ENCODE measurements at places on chromosomes 5 and 9.
A peak's percentile ranks its signal among the peaks of the same experiment; 100 is the strongest.

DNA sequence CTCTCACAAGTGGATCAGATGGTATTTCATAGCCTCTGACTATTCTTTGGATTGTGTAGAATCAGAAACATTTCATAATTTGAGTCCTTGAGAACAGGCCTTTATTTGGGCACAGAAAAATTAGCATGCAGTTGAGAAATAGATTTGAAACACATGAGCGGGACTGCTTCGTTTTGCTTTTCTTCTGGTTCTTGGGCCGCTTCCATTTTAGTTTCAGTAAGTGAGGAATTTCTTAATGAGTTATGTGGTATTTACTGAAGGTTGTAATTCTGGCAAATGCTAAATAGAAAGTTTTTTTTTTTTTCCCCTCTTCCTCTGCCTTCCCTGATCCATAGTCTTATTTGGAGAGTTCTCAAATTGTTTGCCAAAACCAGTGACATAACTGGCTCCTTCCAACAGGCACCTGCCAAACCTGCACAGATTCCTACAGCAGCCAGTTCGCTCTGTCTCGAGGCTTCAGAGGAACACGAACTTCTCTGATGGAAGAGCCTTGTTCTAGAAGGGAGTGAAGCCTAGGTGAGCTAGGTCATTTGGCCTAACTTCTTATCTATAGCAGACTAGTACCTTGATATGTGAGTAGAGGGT is 71.2 kb upstream of the SLC28A3 start:
- DNase-seq = no peak

DNA sequence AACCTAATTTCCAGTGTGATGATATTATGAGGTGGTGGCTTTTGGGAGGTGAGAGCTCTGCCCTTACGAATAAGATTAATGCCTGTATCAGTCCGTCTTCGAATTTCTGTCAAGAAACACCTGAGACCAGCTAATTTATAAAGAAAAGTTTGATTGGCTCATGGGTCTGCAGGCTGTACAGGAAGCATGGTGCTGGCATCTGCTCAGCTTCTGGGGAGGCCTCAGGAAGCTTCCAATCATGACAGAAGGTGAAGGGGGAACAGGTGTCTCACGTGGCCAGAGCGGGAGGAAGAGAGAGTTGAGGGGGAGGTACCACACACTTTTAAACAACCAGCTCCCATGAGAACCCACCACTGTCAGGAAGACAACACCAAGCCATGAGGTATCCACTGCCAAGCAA is 46.9 kb downstream of the C9orf50 start:
- DNase-seq = no peak

- DNase-seq = no peak
Observed at GRCh38 chr9:131385296-131385695, 8.6 kb upstream of the PRRC2B start.

DNA sequence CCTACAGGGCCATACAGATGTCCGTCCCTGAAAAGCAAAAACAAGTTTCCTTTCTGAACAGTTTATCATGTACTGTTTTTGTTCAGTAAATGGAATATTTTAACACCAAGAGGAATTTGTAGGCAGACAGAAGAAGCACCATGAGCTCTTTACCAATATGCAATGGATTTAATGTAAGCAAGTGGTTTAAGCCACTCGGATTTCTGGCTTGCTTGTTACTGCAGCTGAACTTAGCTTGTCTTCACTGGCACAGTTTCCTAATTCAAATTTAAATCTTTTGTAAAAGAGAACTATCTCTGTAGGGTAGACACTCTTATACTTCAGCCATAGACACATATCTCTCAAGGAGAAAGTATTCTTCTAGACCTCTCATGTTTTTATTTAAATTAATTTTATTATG is 12.7 kb upstream of the EBF1 start:
- DNase-seq = no peak

DNA sequence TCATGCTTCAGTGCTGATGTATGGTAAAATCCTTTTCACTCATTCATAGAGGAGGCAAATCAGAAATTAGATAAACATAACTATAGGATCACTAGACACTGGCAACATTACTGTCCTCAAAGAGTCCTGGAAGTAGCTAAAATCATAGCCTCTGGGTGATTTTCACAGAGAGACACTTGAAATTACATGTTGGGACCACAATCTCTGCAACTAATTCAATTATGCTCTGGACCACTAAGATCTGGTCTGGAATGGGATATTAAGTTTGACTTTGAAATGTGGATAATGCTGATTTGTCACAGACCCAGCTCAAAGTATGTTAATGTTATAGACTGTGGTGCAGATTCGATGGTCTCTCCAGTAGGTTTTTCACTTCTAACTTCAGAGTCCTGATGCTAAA is 214.6 kb upstream of the CCNH start:
- DNase-seq = no peak

DNA sequence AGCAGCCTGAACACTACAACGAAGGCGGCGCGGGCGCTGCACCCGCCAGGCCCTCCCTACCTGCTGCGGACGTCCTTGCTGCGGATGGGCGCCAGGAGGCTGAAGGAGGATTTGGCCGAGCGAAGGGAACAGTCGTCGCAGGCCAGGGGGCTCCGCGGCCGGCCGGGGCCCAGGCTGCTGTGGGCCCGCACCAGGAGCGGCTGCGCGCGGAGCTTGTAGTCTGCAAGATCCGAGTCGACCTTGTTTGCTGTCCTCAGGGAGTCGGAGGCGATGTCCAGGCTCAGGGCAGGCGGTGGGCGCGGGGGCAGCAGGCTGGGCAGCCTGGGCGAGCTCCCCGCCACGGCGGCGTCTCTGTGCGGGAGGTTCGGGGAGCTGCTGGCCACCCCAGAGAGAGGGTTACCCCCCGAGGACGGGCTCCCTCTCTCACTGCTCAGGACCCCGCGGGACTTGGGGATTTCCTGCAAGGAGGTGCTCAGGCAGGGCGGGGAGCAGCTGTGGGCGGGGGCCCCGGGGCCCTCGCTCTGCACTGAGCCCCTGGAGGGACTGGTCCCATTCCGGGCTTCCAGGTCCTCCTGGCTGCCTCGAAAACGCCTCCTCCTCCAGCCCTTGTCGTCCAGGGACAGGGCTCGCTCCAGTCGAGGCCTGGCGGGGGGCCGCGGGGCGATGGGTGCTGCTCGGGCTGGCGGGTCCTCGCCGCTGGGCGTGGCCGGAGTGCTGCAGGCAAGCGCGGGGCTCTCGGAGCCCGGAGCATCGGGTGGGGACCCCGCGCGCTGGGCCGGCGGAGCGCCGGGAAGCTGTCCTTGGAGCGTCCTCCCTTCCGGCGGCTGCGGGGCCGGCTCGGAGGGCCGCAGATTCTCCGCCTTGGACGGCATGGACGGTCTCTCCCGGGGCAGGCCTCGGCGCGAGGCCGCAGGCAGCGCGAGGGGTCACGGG is 831 bp downstream of the INPP5E start:
- DNase-seq = peak; percentile 41

- no peak for DNase-seq
Observed at GRCh38 chr9:3397766-3398165, 128.0 kb downstream of the RFX3 start.

- DNase-seq = no peak
Observed at GRCh38 chr9:108684288-108685025, 171.3 kb downstream of the ACTL7B start.

GRCh38 chr5:98638111-98638510 is 135.4 kb upstream of the RGMB start:
- no peak for DNase-seq

DNA sequence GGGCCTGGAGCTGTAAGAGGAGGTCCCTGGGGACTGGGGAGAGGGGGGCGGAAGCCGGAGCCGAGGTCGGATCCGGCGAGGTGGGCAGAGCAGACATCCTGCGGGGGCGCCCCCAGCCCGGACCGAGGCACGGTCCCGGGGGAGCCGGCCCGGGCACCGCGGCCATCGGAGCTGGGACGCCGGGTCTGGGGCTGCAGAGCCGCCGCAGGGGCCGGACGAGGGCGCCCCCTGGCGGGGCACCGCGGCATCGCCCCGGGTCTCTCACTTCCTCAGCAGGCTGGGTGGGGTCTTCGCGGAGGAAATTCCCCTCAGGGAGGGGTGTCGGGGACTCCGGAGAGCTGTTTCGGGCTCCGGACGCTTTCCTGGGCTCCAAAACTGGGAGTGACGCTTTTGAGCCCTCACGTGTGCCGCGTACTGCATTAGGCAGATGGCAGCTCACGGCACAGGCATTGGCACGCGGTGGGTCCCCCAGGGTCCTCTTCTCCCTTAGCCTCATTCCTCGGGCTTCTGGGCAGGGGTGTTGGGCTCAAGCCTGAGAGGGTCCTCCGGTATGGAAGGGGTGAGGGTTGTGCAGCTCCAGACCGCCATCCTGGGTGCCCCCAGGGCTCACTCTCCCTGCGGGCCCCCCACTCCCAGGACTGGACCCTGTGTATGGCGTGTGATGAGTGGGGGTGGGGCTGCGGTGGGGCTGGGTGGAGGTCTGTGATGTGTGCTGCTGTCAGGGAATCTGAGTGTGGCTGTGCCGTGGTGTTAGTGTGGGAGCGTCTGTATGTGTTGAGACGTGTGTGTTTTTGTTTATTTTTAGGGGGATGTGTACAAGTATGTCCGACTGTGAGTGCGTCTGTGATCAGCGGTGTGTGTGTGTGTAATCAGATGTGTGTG is 29.6 kb downstream of the LHX2 start:
- no peak for DNase-seq

DNA sequence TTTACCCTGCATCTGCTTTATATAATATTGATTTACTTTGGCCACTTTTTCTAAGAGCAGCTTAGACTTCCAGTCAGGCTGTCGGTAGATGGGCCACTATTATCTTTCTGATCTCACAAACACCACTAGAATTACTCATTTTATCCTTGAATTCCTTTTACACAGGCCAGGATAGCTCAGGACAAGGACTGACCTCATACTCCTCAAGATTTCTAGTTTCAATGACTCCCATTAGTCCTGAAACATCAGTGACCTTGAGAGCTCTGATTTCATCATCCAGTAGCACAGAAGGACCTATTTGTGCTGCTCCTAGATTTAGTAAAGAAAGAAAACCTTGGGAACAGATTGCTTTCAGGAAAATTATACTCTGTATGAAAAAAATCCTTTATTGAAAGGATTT is 727.9 kb upstream of the PTPRD start:
- DNase-seq = no peak

- no peak for DNase-seq
Observed at GRCh38 chr5:102823441-102823874, 68.4 kb downstream of the PAM start.

GRCh38 chr5:53211799-53212198 is 102.2 kb upstream of the MOCS2 start:
- no peak for DNase-seq

DNA sequence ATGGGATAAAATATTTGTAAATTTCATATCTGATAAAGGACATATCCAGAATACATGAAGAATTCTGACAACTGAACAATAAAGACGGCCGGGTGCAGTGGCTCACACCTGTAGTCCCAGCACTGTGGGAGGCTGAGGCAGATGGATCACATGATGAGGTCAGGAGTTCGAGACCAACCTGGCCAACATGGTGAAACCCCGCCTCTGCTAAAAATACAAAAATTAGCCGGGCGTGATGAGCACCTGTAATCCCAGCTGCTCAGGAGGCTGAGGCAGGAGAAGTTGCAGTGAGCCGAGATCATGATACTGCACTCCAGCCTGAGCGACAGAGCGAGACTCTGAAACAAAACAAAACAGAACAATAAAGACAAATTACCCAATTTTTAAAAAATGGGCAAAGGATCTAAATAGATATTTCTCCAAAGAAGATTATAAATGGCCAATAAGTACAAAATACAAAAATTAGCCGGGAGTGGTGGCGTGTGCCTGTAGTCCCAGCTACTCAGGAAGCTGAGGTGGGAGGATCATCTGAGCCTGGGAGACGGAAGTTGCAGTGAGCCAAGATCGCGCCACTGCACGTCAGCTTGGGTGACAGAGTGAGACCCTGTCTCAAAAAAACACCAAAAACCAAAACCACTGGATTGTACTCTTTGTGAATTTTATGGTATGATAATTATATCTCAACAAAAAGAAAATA is 9.6 kb upstream of the NSD1 start:
- DNase-seq = no peak

DNA sequence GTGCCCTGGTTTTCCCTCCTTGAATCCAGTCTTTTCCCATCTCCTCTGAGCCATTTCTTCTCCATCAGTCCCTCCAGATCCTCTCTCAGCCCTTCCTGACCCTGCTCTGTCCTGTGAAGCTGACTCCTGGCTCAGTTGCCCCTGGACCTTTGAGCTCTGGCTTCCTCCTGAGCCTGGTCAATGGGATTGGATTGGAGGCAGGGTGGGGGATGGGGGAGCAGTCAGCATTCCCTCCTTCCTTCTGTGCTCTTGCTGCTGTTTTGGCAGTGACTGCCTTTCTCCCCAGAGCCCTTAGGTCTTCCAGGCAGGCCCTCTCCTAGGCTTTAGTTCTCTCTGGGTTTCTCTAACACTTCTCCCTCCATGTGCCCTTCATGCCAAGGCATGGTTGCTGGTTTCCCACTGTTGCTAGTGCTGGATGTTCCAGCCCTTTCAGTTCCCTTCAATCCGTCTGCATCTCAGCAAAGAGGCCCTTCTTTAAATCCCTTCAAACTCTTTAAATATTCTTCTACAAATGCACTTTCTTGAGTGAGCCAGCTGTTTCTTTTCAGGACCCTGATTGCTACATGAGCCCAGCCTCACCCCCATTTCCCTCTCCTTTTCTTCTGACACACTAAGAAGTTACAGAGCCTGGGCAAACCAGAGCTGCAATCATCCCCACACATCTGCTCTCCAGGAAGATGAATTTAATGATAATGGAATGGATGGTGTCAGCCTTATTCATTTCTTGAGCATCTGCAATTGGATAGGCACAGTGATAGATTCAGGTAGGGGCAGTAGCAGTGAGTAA is 2.2 kb downstream of the TNFSF15 start:
- DNase-seq = no peak

- DNase-seq = no peak
Observed at GRCh38 chr9:105445203-105445881, 2.5 kb upstream of the FSD1L start.

- DNase-seq = no peak
Observed at GRCh38 chr9:129209580-129209979, 31.5 kb upstream of the IER5L start.

DNA sequence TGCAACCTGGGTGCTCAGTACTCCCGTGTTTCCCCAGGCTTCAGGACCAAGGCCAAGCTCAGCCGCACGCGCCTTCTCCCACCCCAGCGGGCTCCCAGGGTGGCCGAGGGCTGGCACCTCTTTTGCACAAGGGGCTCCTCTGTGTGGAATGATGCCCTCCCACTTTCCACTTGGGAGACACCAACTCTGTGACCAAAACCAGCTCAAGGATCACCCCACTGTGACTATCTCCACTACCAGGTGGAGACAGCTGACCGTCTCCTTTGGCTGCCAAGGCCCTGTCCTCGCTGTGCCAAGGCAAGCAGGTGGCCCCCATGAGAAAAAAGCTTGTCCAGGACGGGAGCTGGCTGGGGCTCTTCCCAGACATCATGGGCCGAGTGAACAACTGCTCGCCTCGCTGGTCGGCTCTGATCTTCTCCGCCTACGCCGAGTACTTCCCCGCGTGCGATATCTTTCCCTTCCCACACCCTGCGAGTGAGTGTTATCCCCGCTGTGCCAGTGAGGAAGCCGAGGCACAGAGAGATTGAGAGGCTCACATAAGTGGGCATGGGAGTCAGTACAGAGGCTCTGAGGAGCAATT is 132.8 kb downstream of the ZNF354C start:
- no peak for DNase-seq

GRCh38 chr5:92730486-92730885 is 850.5 kb downstream of the NR2F1-AS1 start:
- no peak for DNase-seq

- DNase-seq = no peak
Observed at GRCh38 chr9:78062710-78063109, 31.1 kb upstream of the GNAQ start.

Data from CD4-positive, CD25-positive, alpha-beta regulatory T cell (primary cell).